A172 (cell line): ENCODE measurements at places on chromosomes 6 and 20. TPM values are rescaled to one million over a fixed set of nuclear protein-coding genes. Genes with fewer than 3 reads are reported as not detected.

Gene NKAPL
- not detected in 2 replicates for total RNA-seq

Gene SLC22A16
- not detected in 2 replicates for total RNA-seq

Gene SLC2A10
- 7.3 and 11.8 TPM in 2 replicates for total RNA-seq

Gene COL9A3
- 1.9 and 2.8 TPM in 2 replicates for total RNA-seq

Gene POU5F1
- total RNA-seq = not detected in 2 replicates

Gene ABCC10
- 11.1 and 13.9 TPM in 2 replicates for total RNA-seq

Gene GABRR1
- 0.02 TPM in 1 of 2 replicates, not detected in the other for total RNA-seq

Gene PACSIN1
- total RNA-seq = 0.31 TPM in 1 of 2 replicates, not detected in the other

Gene SCRT2
- not detected in 2 replicates for total RNA-seq

Gene PEX6
- total RNA-seq = 8.2 and 9.4 TPM in 2 replicates

Gene BNIP5
- total RNA-seq = not detected in 2 replicates

Gene ANKRD66
- not detected in 2 replicates for total RNA-seq

Gene C6orf52
- total RNA-seq = 15.2 and 16.5 TPM in 2 replicates

Gene MCCD1
- not detected in 2 replicates for total RNA-seq

Gene GTSF1L
- not detected in 2 replicates for total RNA-seq

Gene SCUBE3
- total RNA-seq = 0.69 and 0.88 TPM in 2 replicates

Gene NFS1
- 36.7 and 48.0 TPM in 2 replicates for total RNA-seq

Gene SNAP25
- 0.12 TPM in 1 of 2 replicates, not detected in the other for total RNA-seq

Gene ADGRF1
- total RNA-seq = not detected in 2 replicates

Gene C4A
- 1.2 and 1.6 TPM in 2 replicates for total RNA-seq

Gene IDH3B
- 258 and 260 TPM in 2 replicates for total RNA-seq

Gene FERMT1
- 6.5 and 7.0 TPM in 2 replicates for total RNA-seq

Gene RRAGD
- total RNA-seq = 33.5 and 38.3 TPM in 2 replicates

Gene DNMT3B
- total RNA-seq = 4.5 and 6.2 TPM in 2 replicates

Gene RIMS4
- total RNA-seq = 0.02 TPM in 1 of 2 replicates, not detected in the other
